Dorsolateral prefrontal cortex (tissue), 122 donors: ENCODE measurements at places on chromosomes 12 and 14. TPM values are rescaled to one million over a fixed set of nuclear protein-coding genes. Genes with fewer than 3 reads are reported as not detected.

Gene SPX
- total RNA-seq: 29.2 TPM

Gene C14orf39
- total RNA-seq: not detected

Gene RPL10L
- not detected for total RNA-seq

Gene GPR68
- 2.3 TPM for total RNA-seq

Gene AP1G2
- total RNA-seq: 212 TPM

Gene WDHD1
- total RNA-seq: 4.6 TPM

- no peak for DNase-seq
These were observed 552.0 kb downstream of the SNAPC1 start for GRCh38 chr14:62314221-62314620.

- DNase-seq: no peak
These were observed 1104.3 kb downstream of the BCL11B start for GRCh38 chr14:98167705-98168104.

DNA sequence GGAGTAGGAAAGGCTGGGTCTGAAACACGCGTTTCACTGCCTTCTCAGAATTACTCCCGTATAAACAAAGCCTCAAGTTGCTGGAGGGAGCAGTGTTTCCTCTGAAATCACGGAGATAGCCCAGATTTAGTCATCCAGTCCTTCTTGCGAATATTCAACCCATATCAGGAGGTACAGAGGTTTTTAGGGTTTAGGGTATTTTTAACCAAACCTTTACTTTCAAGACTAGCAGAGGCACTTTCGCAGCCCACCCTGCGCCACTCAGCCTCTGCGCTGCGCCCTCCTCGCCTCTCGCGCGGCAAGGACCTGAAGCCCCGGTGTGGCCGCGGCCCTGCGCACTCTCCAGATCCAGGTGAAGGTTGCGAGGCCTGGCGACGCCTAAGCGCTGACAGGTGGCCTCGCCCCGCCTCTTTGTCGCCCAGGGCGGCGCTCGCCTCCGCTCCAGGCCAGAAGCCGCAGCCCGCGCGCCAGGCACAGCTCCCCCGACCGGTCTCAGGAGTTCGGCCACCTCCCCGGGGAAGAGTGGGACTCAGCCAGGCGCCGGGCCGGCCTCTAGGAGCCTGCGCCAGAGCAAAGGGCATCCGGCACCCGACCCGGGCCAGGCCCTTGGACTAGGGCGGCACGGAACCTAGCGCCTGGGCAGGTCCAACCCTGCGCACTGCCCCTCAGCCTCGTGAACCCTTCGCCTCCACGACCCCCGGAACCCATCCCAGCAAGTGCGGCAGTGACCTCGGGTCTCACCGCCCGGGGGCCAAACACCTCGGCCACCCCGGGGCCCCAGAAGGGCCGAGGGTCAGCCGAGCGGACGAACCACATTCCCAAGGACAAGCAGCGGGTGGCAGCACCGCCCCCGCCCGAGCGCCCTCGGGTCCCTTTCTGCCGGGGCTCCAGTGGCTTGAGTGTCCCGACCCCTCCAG, 1.8 kb upstream of the SAMD4A start:
- DNase-seq: peak; percentile 42

DNA sequence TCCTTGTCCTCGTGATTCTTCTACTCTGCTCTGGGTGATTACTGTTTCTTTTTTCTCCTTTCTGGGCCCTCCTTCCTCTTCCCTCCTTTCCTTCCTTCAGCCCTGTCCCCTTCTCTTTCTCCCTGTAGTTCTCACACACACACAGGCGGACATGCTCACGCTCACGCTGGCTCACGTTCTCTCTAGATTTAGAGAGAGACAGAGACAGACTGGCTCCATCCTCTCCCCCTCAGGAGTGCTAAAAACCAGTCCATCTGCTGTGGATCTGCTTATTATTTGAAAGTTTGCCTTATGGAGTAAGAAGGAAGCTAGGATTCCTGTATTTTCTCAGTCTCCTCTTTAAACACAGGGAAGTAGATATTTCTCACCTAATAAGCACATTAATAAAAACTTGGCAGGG, 48.1 kb downstream of the KCNA1 start:
- no peak for DNase-seq

DNA sequence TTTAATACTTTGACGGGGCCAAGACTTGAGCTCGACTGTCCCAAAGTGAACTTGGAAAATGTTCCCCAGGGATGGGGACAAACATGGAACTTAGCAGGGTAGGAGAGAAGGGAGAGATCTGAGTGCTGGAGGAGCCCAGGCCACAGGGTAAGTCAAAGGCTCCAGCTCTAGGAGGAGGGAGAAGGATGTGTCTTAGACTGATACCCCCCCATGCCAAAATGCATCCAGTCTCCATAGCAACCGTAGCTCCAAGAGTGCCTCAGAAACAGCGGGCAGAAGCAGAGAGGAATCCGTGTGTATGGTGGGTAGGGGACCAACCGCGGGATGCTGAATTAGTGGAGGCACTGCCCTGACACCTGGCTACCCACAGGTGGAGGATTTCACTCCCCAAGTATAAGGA, 845 bp upstream of the AGAP2 start:
- DNase-seq: no peak

DNA sequence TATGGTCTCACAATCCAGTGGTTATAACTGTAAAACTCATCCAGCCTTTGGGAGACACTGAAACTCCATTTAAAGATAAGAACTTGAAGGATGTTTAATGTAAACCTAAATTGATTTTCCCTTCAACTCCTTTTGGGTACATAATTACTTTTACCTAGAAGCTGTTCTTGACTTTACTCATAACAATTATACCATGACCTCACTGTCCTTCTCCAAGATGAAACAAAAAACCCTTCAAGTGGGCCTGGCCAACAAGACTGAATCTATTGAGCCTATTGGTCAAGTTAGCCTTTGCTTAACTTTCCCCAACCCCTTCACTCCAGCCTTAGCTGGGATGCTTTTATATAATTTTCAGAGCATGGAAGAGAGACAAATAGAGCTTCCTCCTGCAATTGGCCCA, 22.5 kb downstream of the PARP2 start:
- no peak for DNase-seq

GRCh38 chr12:127731657-127732056, 535.3 kb upstream of the TMEM132C start:
- DNase-seq: no peak

GRCh38 chr14:24806061-24806678, 172.2 kb upstream of the GZMB start:
- DNase-seq: peak; percentile 61

DNA sequence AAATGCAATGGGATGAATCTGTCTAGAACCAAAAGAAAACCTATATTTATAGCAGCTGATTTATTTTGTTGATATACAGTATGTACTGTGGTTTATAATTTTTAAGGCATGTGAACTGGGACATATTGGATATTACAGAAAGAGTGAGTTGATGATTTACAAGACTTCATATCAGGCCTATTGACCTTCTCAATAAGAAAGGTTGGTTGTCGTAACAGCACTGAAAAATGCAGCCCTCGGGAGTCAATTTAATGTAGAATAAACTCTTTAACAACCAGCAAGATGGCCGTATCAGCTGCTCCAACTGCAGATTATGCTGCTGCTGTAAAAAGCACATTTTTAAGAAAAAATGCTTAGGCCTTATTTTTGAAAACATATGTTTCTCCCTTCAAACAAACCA, 407.3 kb downstream of the GXYLT1 start:
- no peak for DNase-seq

GRCh38 chr12:46628176-46628575, 197.6 kb downstream of the SLC38A4 start:
- no peak for DNase-seq
